ENCODE measurements at places on chromosomes 6 and 20.

DNA sequence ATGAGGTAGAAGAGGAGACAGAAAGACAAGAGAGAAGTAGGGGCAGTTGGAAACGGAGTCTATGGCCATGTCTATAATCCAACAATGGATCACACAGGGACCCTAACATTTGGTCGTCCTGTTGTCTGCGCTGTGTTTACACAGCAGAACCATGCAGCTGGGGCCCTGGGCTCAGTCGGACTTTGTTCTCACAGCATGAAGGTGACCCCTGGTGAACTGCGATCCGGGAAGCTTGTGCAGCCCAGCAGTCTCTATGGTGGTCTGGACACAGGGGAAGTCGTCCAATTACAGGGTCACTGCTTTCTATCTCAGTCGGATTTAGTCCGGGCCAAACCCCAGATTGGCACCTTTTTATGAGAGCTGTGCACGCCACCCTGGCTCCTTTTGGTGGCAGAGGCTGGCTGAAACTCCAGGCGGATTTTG, 153.6 kb downstream of the FOXA2 start:
- no peak for DNase-seq

- peak; percentile 72 for DNase-seq
These were observed 36.0 kb downstream of the CCN2 start for GRCh38 chr6:131914967-131915751.

DNA sequence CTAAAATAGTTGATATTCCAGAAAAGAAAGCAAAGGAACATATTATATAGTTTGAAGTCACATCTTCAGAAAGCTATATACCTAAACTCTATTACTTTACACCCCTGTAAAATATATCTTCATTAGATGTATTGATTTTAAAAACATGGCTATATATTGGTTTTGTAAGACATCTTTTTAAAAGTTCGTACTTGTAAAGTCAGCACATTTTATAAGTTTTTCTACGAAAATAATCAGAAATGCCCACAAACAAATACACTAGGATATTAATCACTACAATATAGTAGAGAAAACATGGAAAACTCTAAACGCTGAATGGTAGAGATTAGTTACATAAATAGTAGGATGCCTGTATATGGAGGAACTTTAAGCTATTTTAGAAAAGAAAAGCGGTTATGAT, 52.9 kb downstream of the RNF217 start:
- DNase-seq = no peak

DNA sequence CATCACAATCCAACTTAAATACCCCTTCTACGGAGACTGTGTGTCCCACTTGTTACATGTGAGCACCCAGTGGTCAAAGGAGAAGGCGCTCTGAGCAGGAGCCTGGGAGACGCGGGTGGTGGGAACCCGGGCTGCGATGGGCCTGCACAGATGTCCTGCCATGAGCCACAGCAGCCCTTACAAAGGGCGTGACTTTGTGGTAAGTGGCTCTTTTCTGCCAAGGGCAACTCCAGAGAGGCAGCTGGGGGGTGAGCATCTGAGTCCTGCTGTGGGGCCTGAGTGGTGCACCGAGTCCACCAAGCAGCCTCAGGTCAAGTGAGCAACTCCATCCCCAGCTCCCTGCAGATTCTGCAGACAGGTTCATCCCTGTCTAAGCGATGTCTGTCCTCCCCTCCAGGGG, 33.6 kb upstream of the CST7 start:
- DNase-seq = no peak

- no peak for DNase-seq
These were observed 694.1 kb upstream of the MMS22L start for GRCh38 chr6:97977084-97977483.

GRCh38 chr6:88376768-88377387, 210.7 kb upstream of the CNR1 start:
- peak; percentile 87 for DNase-seq

- DNase-seq = no peak
These were observed 56.0 kb downstream of the CLIC5 start for GRCh38 chr6:45959534-45960145.

- DNase-seq = no peak
These were observed 110.7 kb downstream of the UTRN start for GRCh38 chr6:144395826-144396225.

- DNase-seq = peak; percentile 55
These were observed 32.8 kb downstream of the GFOD1 start for GRCh38 chr6:13454286-13455221.

- DNase-seq = no peak
These were observed 90.4 kb downstream of the CD164 start for GRCh38 chr6:109291902-109292301.
